NCI-H2227 treated with DMSO at 0.1 percent for 48 hours (cell line): ENCODE measurements at places on chromosomes 1 and 21.

DNA sequence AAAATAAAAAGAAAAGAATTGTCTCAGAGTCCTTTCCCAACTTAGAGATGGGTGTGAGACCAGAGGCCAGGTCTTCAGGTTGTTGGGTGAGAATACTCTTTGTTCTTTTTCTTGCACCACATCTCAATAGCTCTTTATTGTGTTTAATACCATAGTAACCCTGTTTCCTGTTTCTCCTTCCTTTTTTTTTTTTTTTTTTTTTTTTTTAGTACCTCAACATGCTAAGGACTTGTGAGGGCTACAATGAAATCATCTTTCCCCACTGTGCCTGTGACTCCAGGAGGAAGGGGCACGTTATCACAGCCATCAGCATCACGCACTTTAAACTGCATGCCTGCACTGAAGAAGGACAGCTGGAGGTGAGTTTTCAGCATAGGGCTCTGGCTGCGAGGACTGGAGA, 24.4 kb downstream of the CELF3 start:
- no peak for DNase-seq

- no peak for DNase-seq
These were observed 3.3 kb upstream of the EPHA2 start for GRCh38 chr1:16158993-16159831.

DNA sequence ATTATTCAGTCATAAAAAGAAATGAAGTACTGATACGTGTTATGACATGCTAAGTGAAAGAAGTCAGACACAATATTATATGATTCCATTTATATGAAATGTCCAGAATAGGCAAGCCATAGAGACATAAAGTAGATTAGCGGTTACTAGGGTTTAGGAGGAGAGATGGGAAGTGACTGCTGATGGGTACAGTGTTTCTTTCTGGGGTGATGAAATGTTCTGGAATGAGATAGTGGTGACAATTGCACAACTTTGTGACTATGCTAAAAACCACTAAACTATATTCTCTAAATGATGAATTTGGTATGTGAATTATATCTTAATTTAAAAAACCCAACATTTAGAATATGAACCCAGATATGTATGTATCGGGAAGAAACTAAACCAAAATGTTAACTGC, 27.6 kb downstream of the IPP start:
- no peak for DNase-seq

DNA sequence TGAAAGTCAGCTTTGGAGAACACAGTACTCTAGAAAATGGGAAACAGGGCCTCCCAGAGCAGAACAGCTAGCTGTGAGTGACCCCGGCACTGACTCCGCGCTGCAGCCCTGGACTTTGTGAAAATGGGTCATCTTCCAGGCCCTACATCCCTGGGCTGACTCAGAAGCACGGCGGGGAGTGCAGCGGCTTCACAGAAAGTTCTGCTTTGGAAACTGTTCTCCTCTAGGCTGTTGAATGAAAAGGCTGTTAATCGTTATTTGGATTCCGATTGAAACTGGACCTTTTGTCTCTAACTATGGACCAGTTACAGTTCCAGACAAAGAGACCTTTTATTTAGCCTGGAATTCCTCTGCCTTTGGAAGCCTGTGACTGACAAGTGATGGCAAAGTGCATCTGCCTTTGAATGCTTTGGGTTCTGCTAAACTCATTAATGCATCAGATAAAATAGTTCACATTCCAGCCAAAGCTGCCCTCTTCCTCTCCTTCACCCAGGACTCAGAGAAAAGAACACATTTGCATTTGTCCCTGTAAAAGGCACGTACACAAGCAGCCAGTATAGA, 144.9 kb upstream of the HOOK1 start:
- no peak for DNase-seq

DNA sequence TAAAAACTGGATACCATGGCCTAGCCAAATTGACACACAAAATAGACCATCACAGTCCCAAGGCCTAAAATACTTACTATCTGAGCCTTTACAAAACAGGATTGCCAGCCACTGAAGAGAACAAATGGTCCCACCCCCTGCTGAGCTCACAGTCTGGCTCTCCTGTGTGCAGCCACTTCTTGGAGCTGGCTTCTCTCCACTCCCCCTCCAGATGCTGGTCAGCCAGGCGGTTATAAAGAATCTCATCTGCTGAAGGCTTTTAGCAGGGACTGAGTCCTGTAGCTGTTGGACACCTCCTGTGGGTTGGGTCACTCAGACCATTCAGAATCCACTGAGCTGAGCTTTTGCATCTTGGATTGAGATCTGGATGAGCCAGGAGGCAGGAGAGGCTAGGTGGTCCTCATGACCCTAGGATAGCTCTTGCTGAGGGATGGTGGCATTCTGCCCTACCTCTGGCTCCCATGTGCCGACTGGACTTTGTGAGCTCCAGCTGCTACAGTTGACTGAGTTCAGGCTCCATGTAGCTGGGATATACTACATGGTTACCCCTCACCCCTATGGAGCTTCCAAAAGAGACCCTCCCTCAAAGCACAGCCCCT, 16.1 kb downstream of the OXCT2 start:
- DNase-seq = peak; percentile 25

- no peak for DNase-seq
These were observed 25.0 kb upstream of the PRELP start for GRCh38 chr1:203450479-203451149.

DNA sequence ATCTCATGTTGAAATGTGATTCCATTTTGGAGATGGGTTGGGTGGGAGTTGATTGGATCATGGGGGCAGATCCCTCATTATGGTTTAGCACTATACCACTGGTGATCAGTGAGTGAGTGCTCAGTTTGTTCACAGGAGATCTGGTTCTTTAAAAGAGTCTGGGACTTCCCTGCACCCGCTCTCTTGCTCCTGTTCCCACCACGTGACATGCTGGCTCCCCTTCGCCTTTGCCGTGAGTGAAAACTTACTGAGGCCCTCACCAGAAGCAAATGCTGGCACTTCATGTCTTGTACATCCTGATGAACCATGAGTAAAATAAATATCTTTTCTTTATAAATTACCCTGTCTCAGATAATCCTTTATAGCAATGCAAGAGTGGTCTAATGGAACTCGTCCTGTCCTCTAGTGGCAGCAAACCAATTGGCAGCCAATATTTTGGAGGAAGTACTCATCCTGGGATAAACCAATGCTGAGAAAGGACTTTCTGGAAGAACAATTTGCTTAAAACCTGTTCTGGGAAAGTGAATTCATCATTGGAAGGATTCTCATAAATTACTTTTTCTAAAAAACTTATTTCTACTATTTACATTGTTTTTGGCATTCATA, 27.8 kb upstream of the CYP4A11 start:
- DNase-seq = no peak

GRCh38 chr1:67612788-67613241, 72.2 kb upstream of the GADD45A start:
- no peak for DNase-seq

DNA sequence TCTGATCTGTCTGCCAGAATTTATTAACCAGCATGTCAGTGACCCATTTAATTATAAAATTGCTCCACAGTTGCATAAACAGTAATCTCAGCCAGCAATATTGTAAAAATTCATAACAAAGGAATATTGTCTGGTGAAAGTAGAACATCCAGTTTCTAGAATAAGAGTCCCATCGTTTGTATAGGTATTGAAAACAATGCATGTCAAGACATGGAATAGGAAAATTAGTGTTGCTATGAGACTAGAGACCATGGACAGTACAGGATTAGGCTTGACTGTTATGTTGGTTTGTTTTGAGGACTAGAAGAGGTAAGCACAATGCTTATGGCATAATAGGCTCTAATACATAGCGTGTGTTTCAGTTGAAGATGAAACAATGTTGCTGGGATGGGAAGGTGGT, 37.1 kb downstream of the ATF6 start:
- DNase-seq = no peak

GRCh38 chr1:961132-961669, 817 bp downstream of the KLHL17 start:
- DNase-seq = no peak

GRCh38 chr21:41152147-41152546, 15.8 kb upstream of the BACE2 start:
- no peak for DNase-seq

- DNase-seq = no peak
These were observed 3.2 kb upstream of the RWDD3 start for GRCh38 chr1:95230768-95231191.

- no peak for DNase-seq
These were observed 18.7 kb downstream of the FOXJ3 start for GRCh38 chr1:42316292-42316691.

DNA sequence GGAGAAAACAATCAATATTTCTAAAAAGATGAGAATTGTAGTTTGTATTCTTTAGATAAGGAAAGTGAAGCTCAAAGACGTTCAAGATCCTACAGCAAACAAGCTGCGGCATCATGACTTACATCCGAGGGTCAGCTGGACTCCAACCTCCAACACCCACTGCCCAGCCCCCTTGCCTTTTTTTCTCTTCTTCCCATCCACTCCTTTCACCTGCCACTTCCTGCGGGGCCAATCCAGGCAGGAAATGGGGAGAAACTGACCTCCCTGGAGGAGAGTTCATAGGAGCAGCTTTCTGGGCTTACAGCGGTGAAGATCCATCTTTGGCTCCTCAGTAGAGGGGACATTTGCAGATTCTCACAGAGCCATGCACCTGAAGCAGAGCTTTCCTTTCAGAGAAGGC, 361.5 kb downstream of the PTPRU start:
- DNase-seq = no peak

DNA sequence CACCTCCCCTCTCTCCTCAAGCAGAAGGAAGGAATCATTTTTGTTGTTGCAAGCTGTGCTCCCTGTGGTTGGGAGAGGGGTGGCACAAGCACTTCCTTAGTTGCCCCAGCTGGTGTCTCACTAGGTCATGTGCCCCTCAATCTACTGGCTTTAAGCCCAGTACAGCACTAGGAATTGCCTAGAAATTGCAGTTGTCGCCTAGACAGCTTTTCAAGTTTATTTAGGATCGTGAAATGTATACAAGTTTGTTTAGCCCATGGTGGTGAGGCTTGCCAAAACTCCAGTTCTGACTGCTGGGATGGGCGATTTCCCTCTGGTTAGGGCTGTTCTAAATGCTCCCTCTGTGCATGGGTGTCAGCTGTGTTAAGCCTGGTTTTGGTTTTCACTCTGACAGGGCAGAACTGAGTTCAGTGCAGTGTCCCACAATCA, 126.8 kb upstream of the ZNF644 start:
- no peak for DNase-seq

GRCh38 chr21:41638201-41638790, 128.6 kb downstream of the RIPK4 start:
- no peak for DNase-seq

DNA sequence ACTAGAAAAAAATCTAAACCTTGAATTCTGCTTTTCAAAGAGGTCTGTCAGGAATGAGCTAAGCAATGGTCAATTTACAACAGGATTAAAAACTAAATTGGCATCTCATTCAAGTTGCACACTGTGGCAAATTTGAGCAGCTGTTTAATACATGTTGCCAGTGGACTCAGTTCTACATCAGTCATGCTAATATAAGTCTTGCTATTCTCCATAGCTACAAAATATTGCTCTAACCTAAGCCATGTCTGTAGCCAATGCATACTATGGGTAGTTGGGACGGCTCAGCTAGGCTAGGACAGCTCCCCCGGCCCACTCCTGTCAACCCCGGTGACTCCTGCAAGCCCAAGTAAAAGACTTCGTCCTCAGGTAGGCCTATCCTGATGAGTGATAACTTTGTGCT, 10.9 kb upstream of the VAV3 start:
- DNase-seq = no peak
